GM06990 (cell line): ENCODE measurements at places on chromosomes 13 and 19.

GRCh38 chr13:48775804-48776203 is 122.1 kb downstream of the CYSLTR2 start:
- no peak for DNase-seq

DNA sequence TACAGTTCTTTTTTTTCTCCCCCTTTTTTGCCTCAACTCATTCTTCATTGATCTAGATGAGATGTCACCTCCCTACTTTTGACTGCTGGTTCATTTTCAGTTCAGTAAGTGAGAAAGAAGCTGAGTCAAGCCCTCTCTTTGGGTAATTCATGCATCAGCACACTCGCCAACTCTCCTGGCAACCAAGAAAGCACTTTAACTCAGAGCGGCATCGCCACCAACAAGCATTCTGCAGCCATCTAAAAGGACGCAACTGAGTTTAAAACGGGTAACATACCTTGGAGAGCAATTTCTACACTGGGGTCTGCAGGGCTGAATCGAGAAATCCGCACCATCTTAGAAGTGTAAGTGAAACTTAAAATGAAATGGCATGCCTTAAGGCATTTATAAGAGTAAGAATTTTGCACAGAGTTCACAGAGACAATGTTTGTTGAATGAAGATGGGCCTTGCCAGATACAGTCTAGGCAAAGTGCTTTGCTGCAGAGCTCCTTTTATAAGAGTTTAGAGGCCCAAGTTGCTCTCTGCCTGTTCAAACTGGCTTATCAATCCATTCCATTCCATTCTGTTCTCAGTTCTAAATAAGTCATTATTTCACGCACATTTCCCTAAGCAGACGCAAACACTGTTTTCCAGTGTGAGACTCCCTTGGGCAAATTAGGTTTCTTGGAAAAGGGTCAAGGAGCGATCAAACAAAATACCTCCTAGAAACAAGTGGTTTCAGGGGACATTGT is 338.0 kb downstream of the ENOX1 start:
- DNase-seq, result no peak

DNA sequence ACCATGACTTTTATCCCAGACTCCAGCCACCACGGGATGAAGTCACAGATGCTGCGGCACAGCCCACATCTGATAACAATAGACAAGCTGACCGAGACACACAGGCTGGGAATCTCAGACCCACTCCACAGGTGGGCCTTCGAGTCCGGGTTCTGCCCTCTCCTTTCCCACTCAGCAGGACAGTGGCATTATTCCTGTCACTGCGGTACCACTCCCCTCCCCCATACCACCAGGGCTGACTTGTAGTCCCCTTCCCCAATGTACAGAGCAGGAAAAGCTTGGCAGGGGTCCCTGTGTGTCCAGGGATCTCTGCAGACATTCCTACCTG is 179 bp upstream of the AMER2 start:
- DNase-seq, result no peak

GRCh38 chr13:99398071-99398470 is 90.9 kb upstream of the GPR183 start:
- DNase-seq, result no peak

DNA sequence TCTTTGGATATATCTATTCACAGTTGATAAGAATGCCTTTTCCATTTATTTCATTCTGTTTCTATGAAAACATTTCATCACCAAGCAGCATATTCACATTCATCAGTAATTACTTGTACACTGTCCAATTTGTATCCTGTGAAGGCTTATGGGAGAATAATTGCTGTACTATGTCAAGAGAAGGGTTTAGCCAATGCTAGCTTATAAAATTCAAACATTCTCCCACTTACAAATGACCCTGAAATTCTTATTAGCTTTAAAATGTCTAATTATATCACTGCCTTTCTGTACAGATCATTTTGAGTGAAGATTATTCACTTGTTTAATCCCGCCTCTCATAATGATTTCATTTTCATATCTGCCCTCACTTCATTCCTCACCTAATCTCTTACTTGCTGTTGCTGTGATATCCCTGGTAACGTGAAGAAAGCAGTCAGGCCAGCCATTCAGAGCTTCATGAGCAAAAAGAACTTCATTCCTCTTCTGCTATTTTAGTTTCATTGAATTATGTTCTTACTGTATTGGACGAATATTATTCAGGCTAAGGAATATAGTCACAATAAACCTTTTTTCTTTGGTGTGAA is 778.7 kb downstream of the OLFM4 start:
- DNase-seq, result no peak

- DNase-seq, result no peak
These were observed 23.8 kb downstream of the APBA3 start for GRCh38 chr19:3737487-3738205.

GRCh38 chr13:98930151-98930591 is 47.7 kb downstream of the DOCK9 start:
- DNase-seq, result peak; percentile 28

DNA sequence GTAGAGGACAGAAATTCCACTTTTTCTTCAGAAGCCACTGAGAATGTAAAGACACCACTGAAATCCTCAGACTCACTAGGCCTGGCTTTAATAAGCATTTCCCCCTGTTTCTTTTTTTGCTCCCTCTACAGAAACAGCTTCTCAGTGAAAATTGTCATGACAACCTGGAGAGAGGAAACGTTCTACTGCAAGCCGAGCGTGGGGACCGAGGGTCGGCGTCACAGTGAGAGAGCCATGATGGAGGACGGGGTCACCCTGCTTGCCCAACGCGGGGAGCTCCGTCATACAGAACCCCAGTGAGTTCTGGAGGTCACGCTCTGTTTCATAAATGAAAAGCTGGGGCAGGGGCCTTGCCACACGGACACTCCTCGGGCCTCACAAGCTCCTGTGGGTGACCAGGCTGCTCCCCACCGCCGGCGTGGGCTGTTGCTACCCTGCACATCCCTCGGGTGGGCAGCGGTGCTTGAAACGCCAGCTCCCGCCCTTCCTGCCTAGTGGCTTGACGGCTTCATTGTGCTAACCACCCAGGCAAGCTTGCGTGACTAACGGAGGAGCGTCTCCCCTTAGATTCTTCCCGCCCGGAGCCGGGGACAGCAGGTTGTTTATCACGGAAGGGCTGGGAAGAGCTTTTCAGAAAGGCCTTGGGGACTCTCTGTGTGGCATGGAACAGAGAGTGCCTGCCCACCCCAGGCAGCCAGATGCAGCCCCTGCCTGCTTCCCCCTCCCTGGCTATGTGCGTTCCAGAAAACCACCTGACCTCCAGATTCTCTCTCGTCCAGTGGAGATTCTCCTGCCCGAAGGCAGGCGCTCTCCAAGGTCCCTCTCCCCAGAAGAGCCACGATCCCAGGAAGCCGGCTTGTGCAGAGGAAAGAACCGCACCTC is 153.6 kb downstream of the KATNAL1 start:
- DNase-seq, result no peak

DNA sequence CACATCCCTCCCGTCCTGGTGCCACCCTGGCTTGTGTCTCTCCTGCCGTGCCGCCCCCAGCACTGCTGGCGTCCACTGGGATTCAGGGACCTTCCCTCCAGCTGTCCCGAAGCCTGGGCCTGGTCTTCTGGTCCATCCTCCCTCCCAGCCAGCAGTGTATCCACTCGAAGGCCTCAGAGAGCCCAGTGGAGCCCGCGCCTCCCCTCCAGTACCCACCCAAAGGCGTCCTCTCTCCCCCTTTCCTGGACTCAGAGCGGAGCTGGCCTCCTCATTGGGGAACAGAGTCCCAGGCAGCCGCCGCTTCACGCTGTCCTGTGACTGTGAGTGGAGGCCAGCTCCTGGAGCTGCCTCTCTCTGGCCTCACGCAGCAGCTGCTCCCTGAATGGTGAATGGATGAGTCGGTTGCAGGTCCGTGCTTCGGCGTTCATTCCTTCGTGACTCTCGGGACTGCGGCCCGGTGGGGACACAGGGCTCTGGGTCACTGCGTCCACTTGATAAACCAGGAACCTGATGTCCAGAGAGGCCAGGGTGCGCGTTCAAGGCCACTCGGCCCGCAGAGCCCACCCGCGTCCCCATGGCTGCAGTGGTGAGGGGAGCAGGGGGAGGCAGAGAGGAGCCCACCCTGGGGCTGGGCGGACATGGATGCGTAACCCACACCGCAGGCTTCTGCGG is 12.1 kb downstream of the ONECUT3 start:
- no peak for DNase-seq

DNA sequence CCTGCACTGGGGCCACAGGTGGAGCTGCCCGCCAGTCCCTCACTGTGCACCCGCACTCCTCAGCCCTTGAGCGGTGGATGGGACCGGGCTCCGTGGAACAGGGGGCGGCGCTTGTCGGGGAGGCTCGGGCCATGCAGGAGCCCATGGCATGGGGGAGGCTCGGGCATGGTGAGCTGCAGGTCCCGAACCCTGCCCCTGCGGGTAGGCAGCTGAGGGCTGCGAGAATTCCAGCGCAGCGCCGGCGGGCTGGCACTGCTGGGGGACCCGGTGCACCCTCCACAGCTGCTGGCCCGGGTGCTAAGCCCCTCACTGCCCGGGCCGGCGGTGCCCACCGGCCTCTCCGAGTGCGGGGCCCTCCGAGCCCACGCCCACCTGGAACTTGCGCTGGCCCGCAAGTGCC is 877.5 kb upstream of the PCDH9 start:
- DNase-seq, result no peak

DNA sequence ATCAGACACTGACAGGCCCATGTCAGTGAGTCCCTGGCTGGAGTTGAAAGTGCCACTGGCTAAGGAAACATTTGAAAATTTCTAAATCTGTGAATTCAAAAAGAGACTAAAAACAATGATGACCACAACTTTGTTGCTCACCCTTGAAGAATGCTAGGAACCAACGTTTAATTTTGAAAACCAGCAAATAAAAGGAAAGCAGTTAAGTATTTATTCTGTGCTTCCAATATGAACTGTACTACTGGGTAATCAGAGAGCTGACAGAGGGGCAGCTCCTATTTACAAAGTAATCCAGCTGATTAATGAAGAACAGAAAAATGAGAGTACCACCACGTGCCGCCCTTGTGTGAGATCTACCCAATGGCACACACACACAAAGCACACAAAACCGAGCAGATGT is 44.7 kb upstream of the LATS2 start:
- DNase-seq, result no peak

- DNase-seq, result no peak
These were observed 30.8 kb downstream of the CBY2 start for GRCh38 chr13:45732916-45733315.

DNA sequence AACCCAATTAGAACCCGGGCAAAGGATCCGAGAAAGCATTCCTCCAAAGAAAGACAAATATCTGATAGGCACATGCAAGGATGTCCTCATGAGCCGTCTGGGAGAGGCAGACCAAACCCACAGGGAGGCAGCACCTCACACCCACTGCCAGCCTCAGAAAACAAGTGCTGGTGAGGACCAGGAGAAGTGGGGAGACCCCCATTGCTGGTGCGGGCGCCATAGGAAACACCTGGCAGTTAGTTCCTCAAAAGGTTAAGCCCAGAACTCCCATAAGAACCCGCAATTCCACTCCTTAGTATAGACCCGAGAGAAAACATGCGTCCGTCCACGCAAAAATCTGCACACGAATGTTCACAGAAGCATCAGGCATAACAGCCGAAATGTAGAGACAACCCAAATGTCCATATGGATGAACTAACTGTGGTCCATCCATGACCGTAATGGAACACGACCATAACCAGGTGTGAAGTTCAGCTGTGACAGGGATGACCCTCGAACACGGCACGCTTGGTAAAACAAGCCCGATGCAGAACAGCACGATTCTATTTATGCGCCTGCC is 7.9 kb downstream of the ZNF787 start:
- no peak for DNase-seq

DNA sequence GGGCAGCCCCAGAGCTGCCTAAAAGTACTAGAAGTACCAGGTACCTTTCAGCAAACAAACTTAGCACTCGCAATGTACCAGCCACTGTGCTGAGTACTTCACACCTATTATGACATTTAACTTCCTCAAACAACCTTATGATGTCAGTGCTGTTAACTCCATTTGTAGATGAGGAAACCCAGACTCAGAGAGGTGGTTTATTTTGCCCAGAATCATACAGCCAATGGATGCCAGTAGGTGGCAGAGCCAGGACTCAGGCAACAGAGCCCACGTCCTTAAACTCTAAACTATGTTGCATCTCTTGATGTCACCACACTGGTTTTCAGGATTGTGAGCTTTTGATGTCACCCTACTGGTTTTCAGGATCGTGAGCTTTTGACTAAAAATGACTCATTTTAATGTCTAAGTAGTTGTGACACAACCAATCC is 78.9 kb downstream of the FLT1 start:
- DNase-seq, result no peak

DNA sequence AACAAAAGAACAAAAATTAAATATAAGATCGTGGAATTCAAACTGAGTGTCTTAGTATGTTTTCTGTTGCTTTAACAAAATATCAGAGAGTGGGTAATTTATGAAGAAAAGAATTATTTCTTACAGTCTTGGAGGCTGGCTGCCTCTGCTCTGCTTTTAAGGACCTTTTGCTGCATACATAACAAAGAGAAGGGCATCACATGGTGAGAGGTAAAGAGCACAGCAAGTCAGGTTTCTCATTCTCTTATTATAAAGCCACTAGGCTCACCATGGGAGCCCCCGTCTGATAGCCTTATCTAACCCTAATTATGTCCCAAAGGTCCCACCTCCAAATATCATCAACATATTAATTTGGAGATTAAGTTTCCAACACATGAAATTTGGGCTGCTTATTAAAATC is 231.3 kb downstream of the SLITRK6 start:
- no peak for DNase-seq

DNA sequence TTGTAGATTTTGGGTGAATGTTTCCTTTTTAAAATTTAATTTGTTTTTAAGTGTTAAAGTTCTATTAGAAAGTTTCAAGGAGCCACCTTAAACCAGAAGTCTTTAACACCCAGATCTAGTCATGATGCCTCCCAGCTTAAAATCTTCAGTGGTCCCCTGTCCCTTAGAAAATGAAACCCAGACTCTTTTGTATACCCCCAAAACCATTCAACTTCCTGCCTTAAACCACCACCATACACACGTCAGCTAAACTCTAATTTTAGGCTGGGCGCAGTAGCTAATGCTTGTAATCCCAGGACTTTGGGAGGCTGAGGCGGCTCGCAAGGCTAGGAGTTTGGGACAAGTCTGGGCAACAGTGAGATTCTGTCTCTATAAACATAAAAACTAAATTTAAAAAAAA is 37.9 kb downstream of the N4BP2L1 start:
- no peak for DNase-seq

DNA sequence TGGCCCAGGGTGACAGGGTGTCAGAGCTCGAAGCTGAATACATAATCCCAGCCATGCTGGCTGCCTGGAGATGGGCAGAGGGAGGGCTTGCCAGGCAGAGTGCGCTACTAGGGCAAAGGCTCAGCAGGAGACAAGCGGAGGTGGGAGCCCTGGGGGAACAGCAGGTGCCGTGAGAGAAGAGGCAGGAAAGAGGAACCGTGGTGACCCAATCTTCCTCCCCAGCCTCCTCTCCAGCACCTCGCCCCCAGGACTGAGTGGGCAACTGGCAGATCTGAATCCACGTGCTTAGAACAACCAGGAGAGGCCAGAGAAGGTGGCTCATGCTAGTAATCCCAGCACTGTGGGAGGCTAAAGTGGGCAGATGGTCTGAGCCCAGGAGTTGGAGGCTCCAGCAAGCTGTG is 11.0 kb upstream of the CCL25 start:
- DNase-seq, result no peak

DNA sequence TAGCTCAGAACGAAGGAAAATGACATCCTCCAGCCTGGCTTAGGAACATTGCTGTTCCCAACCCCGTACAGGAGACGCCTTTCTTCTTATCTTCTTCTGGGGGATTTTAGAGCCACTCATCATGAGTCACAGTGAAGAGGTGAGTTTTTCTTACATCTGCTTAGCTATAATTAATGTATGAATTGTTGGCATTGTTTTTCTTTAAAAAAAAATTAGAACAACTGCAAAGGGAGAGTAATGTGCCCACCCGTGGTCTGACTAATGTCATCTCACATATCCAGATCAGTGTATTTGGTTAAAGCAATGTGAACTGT is 310.6 kb upstream of the TSHZ3 start:
- no peak for DNase-seq
